Immature natural killer cell (primary cell): ENCODE measurements at places on chromosomes 12 and 14.

- DNase-seq = no peak
Measured at GRCh38 chr12:51749206-51749985, 99.1 kb downstream of the FIGNL2 start.

DNA sequence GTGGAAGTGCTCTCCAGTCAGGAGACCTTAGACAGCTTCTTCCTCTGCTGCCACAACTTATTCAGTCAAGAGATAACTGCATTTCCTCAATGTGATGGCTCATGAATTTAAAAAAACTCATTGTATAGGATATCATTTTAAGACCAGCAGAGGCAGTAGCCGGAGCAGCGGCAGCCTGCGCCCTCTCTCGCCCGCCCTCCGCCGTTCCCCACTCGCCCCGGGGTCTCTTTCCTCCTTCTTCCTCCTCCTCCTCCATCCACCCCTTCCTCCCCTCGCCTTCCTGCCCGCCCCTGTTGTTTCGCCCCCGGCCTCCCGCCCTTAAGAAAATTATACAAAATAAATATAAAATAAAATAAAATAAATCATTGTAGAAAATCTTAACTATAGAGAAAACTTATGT is 687.6 kb downstream of the FLRT2 start:
- no peak for DNase-seq

DNA sequence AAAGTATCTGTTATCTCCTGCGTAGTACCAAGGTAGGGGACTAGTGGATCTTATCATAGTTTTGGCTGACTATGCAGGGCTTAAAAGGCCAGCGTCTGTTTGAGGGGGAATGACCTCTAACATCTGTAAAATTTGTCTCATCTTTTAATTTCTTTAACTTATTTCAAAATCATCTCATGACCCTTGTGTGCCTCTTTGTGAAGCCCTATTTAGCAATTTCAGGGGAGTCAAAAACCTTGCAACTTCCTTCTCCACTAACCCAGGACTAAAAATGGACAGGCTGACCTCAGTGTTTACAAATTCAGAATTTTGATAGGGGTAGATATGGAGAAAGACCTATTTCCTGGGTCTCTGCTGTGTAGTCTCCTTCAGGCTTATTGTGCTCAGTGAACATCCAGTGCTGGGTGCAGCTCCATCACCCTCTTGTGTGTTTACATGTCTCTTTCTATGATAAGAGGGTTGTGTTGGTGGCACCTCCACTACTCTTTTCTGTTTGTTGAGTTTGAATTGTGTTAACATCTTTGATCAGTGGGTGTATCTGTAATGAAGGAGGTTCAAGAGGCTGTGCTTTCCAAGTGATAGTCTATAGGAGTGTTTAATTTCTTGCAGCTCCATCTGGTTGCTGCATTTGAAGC is 14.3 kb downstream of the NECAP1 start:
- no peak for DNase-seq

- peak; percentile 77 for DNase-seq
Measured at GRCh38 chr14:73786636-73787485, 64.8 kb upstream of the PTGR2 start.

DNA sequence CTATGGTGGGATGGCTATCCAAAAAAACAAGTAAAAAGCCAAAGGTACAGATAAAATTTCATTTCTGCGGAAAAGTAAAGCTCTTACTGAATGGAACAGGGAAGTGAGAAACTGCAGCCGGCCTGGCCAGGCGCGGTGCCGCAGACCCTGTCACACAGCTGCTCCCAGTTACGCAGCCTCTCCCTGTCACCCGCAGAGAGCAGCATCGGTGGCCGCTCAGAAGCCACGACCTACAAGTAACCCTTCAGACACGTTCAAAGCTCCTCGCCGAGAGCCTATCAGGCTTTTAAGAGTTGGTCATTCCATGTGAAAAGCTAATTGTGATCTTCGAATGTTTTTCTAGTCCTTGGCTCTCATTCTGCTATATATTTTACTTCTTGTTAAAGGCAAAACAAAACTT is 11.0 kb upstream of the ANKLE2 start:
- DNase-seq = no peak

GRCh38 chr12:102956738-102957327 is 641 bp upstream of the ASCL1 start:
- no peak for DNase-seq

GRCh38 chr12:75855360-75855759 is 176.2 kb downstream of the PHLDA1 start:
- no peak for DNase-seq

- no peak for DNase-seq
Measured at GRCh38 chr14:54985156-54985555, 41.7 kb downstream of the WDHD1 start.

DNA sequence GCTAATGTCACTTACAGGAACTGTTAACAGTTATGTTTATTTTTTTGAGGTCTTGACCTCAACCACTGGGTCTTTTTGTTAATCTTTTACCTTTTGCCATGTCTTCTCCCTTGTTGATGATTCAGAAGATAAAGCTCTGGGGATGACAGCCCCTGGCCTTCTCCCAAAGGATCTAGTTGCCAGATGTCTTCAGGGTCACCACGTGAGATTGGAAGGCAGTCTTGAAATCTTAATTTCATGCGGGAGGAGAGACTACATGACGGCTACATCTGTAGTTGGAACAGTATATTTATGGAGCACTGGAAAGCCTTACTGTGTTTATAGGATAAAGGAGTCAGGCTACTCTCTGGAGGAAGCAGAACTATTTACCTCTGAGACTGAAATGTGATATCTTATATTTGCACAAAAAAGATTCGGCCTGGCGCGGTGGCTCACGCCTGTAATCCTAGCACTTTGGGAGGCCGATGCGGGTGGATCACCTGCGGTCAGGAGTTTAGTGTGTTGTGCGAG is 5.6 kb downstream of the MLEC start:
- no peak for DNase-seq

DNA sequence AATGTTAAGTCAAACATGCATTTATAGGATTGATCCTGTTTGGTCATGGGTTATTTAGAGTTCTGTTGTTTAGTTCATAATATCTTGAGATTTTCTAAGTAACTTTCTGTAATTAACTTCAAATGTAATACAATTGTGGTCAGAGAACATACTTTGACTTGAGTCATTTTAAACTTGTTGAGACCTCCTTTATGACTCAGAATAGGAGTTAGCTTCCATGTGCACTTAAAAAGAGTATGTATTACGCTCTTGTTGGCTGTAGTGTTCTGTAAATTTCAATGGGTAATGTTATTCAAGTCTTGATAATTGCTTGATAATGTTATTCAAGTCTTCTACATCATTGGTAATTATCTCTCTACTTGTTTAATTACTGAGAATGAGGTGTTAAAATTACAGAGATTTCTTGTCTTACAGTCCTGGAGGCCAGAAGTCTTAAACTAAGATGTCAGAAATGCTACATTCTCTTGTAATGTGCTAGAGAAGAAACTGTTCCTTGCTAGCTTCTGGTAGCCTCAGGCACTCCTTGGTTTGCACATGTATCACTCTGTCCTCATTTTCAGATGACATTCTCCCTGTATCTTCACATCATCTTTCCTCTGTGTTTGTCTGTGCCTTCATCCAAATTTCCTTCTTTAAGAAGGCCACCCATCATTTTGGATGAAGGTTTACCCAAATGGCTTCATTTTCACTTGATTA is 197.3 kb downstream of the TMTC3 start:
- no peak for DNase-seq

DNA sequence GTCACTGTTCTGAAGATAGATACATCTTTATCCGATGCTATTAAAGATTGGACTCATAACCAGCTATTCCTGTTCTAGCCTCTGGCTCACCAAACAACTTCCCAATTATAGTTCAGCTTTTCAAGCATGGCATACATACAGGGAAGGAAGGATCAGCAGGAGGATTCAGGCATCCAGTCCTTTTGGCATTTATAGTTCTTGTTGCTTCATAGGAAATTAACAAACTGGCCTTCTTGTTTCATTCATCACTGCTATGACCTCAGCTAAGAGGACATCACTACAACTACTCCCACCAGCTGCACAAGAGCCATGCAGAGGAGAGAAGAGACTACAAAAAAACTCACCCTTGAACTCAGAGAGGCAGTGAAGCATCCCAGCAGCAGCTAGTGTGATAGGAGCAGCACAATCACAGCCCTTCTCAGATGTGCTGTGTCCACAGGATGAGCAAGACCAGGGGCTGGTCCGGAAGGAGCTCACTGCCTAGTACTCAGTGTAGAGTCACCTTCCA is 100.5 kb downstream of the SPTSSA start:
- no peak for DNase-seq

DNA sequence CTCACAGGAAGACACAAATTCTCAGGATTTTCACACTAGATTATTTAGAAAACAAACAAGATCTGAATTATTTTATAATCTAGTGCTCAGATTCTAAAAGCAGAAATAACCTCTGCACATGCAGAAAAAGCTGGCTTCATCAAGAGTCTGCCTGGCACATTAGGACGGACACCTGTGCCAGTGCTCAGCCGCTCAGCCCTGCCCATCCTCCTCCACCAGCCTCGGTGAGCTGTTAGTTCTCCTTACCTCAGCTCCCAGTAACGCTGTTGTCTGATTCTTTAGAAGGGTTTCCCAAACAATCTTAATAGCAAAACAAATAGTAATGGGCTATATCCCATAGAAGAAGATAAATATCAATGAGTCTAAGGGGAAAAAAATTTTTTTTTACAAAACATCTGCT is 27.7 kb downstream of the DUSP16 start:
- DNase-seq = no peak

DNA sequence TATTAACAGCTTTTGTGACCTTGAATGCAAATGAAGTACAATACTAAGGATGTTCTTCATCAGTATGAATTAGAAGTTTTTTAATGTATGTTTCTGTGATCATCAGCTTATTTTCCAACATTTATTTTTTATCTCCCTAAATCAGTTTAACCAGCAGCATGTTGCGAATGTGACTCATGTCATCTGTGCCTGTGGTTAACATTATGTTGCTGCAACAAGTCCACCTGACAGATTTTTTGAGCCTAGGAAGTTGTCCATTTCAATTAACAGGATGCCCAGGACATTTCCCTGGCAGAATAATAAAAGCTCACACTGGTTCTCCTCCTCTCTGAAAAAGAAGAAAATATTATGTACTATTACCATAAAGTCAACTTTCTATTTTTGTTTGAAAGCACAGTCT is 155.5 kb downstream of the SYT1 start:
- DNase-seq = peak; percentile 3

DNA sequence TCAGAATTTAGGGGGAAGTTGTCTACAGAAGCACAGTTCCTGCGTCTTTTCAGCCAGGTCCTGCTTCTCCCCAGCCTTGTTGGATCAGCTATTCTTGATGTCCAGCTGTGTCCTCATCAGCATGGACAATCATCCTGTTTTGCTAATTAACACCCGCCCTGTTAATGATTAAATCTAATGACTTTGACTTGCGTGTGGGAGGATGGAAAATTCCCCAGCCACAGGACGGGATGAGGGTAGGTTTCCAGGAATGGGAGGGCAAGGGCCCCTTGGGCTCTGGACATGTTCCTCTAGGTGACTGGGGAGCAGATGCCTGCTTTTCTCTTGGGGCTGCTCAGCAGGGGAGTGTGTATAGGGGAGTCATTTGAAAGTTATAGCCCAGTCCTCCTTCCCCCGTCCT is 5.3 kb upstream of the PPP1R1A start:
- DNase-seq = no peak

DNA sequence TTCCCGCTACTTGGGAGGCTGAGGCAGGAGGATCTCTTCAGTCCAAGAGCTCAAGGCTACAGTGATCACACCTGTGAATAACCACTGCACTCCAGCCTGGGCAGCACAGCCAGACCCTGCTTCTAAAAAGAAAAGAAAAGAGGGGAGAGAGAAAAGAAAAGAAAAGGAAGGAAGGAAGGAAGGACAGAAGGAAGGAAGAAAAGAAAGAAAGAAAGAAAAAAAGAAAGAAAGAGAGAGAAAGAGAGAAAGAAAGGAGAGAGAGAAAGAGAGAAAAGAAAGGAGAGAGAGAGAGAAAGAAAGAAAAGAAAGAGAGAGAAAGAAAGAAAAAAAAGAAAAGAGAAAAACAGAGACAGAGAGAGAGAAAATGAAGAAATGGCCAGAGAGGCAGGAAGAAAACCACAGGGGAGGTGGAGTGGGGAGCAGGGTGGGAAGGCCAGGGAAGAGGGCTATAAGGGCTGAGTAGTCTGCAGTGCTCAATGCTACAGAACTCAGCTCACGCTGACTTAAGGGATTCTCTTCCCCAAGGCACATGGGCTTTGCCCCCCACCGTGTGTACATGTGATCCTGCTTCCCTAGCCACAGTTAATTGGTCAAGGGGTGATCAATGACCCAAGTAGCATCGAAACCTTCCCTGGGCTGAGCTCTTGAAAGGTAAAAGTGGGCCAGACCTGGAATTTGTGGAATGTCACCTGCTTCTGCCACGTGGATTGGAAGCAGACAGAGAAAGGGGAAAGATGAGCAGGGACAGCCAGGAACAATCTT is 90.4 kb upstream of the TMCC3 start:
- DNase-seq = no peak

GRCh38 chr12:76143343-76144244 is 59.1 kb upstream of the NAP1L1 start:
- peak; percentile 20 for DNase-seq

GRCh38 chr14:73003681-73004080 is 23.2 kb downstream of the ZFYVE1 start:
- DNase-seq = no peak

GRCh38 chr14:30500222-30500621 is 58.7 kb upstream of the G2E3 start:
- no peak for DNase-seq

- no peak for DNase-seq
Measured at GRCh38 chr12:109016016-109016415, 4.9 kb downstream of the SVOP start.

DNA sequence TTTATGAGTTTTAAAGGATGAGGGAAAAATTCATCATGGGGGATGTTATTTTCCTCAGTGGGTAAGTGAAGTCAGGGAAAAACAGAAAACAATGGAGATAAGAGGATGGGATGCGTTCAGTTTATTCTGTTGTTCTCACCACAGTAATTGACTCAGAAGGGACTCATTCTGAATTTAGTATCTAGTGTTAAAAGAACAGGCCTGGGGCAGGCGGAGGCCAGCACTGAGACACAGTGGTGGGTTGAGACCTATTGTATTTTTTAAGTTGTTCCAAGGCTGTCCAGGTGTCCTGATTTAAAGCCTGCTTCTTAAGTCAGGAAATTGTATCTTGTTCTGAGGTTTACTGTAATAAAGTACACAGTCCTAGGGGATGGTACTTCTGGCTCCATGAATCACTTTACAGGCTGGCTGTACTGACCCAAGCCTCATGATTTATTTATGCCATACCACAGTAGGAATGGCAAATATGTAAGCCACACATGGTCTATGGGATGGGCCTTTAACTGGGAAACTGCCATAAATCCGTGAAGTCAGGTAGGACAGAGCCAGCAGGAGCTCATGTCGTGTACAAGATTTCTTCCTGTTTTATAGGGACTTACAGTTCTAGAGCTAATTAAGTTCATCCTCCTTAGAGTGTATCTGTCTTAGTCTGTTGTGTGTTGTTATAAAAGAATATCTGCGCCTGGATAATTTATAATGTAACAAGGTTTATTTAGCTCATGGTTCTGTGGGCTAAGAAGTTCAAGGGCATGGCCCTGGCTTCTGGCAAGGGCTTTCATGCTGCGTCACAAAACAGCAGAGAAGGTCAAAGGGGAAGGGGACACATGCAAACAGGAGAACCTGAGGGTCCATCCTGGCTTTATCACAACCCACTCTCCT is 244.1 kb downstream of the FBXL14 start:
- DNase-seq = no peak

- DNase-seq = no peak
Measured at GRCh38 chr12:15691388-15691787, 97.8 kb downstream of the EPS8 start.

- no peak for DNase-seq
Measured at GRCh38 chr14:37974421-37974820, 233.3 kb upstream of the SSTR1 start.
